ENCODE measurements at places on chromosomes 7 and 10.
A peak's percentile ranks its signal among the peaks of the same experiment; 100 is the strongest.

DNA sequence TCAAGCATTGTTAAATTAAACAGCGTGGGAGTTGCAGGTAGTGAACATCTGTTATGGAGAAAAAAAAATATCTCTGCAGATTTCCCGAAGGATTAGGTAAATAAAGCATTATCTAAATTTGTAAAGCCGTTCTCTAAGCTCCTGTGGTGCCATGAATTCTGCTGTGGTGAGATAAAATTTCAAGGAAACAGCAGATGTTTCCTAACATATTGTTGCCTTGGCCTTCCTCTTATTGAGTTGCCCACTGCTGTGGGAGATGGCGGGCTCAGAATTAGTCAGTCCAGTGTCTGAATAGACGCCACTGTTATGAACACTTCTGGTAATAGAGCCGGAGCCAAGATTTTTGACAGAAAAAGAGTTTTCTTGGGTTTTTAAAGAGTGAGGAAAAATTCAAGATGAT lies 82.6 kb upstream of the ELMO1 start:
- no peak for DNase-seq

GRCh38 chr7:151424799-151425198 lies 15.0 kb upstream of the WDR86 start:
- DNase-seq = no peak

GRCh38 chr10:101062232-101063049 lies 652 bp downstream of the KAZALD1 start:
- peak; percentile 73 for DNase-seq

GRCh38 chr10:106712988-106713387 lies 451.5 kb downstream of the SORCS1 start:
- no peak for DNase-seq

- peak; percentile 86 for DNase-seq
Observed at GRCh38 chr7:95501261-95501832, 15.6 kb downstream of the ASB4 start.

DNA sequence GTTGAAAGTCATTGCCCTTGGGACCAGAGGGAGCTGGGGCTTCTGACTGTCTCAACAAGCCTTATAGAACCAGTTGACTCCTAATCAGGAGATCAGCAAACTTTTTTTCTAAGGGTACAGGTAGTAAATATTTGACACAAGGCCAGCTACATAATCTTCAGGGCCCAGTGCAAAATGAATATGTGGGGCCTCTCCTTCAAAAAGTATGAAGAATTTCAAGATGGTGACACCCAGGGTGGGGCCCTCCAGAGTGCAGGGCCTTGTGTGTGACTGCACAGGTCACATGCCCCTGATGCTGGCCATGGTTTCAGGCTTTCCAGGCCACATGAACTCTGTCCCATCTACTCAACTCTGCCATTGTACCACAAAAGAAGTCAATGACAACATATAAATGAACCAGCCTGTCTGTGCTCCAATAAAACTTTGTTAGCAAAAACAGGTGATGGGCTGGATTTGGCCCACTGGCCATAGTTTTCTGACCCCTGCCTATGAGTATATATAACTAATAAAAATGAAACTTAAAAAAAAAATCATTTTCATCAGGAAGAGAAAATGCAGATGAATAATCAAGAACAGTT lies 6.1 kb downstream of the MMRN2 start:
- no peak for DNase-seq

DNA sequence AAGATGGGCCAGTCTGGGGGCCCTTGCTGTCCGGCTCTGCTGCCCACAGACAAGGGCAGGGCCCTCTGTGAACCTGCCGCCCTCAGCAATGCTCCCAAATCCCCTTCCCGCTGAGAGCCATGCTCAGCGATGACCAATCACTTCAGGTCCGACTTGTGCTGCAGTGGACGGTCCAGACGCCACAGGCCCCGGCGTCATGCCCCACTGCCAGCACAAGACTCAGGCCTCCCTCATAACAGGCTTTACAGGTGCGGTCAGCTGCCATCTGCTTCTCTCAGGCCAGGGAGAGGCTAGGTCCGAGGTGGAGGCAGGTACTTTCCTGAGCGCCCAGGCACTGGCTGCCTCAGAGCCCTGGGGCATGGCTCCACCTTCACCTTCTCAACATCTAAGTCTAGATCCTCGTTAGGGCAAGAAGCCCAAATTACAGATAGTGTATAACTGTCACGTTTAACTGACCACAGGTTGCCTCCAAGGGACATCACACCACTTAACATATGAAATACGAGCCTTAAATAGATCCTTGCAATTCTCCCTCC lies 393.2 kb downstream of the PTPRN2 start:
- DNase-seq = no peak

DNA sequence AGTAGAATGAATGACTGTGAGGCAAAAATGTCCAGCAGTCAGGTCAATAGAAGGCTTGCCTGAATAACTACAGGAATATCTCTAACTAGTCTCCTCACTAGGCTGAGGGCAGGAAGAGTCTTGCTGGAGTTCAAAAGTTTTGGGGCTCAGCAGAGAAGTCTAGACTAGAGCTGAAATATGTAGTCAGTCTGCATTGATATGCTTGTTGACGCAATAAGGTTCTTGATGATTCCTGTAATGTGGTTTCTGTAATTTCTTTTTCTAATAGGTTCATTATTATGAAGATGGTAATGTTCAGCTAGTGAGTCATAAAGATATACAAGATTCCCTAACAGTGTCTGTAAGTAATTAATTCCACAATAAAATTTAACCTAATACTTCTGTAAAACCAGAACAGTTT lies 41.5 kb upstream of the ST7 start:
- no peak for DNase-seq

DNA sequence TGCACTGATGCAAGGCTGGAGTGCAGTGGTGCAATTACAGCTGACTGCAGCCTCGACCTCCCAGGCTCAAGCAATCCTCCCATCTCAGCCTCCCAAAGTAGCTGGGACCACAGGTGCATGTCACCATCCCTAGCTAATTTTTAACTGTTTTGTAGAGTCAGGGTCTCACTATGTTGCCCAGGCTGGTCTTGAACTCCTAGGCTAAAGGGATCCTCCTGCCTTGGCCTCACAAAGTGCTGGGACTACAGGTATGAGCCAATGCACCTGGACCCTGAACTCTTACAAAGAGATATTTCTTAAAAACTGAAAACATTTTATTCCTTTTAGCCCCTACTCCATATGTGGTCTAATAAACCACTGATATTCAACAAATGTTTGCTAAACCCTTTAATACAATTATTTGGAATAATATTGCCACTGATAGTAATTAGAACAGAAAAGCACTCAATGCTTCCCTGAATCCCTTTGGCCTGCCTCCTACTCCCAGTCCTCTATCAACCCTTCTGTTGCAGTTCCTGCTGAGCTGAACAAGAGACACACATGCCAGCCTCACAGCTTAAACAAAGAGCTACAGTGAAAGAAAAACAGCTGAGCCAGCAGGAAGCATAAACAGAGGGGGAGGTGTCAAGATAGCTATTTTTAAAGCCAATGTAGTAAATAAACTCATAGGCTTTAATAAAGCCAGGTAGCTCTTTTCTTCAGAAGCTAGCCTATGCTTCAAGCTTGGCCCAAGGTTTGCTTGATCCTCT lies 7.0 kb upstream of the GNAI1 start:
- no peak for DNase-seq

DNA sequence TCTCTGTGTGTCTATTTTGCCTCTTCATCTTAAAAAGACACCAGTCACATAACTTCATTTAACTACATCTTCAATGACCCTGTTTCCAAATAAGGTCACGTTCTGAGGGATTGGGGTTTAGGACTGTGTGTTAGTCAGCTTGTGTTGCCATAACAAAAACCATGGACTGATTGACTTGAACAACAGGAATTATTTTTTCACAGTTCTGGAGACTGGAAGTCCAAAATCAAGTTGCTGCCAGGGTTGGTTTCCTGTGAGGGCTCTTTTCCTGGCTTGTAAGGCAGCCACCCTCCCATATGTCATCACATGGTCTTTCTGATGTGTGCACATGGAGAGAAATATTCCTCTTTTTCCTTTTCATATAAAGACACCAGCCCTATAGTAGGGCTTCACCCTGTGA lies 55.3 kb downstream of the REEP3 start:
- DNase-seq = no peak

GRCh38 chr7:35036361-35037171 lies 719 bp downstream of the DPY19L1 start:
- peak; percentile 51 for DNase-seq

- no peak for DNase-seq
Observed at GRCh38 chr7:152354061-152354460, 81.7 kb downstream of the KMT2C start.

DNA sequence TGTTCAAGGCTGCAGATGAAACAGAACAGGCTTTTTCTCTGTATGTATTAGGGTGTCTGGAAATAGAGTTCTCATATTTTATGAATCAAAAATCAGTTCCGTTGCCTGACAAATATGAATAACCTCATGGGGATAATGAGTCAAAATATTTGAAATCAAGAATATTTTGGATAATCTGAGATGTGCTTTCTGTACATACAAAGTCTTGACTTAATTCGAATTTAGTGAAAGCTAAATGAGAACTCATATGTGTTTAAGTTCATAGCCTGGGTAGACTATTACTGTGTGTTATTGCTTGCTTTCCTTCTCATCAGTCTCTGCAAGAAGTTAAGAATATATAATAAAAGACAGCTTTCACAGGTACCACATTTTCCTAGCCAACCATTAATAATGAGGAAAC lies 689.0 kb downstream of the REEP3 start:
- DNase-seq = no peak

GRCh38 chr7:83643739-83644138 lies 5.2 kb downstream of the SEMA3E start:
- no peak for DNase-seq
